Stimulated activated CD8-positive, alpha-beta memory T cell treated with anti-CD3 and anti-CD28 coated beads, Interleukin-12 subunit alpha, Interleukin-12 subunit beta, amount 100 ng/mL, for 1 hour (primary cell): ENCODE measurements at places on chromosomes 7 and 10.

- no peak for DNase-seq
Observed at GRCh38 chr10:119101366-119102098, 2.4 kb upstream of the DENND10 start.

DNA sequence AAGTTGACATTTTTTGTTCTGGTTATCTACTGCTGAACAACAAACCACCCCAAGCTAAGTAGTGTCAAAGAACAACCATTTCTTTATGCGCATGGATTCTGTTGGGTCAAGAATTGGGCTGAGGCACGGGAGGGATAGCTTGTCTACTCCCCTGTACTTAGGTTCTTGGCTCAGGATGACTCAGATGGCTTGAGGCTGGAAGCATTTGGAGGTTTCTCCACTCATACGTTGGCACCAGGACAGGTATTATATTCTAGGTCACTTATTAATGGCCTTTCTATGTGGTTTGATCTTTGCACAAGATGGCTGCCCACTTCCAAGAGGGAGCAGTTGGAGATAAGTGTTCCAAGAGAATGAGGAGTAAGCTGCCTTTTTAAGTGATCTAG, 11.8 kb upstream of the TFAM start:
- DNase-seq: no peak

DNA sequence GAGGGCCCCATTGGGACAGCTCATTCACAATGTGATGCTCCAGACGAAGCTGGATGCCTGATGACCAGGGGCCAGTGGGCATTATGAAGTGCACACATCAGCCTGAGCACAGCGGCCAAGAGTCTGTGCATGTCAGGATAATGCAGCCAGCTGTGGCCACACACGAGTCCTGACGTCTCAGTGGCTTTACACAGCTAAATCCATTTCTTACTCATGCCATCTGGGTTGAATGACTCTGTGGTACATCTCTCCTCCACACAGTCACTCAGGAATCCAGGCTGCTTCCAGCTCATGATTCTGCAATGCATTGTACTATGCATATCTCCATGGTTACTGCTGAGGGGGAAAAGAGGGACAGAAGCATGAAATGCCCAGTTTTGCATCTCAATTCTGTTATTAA, 123.6 kb downstream of the PRLHR start:
- no peak for DNase-seq

GRCh38 chr10:118712930-118713634, 41.7 kb downstream of the CACUL1 start:
- DNase-seq: no peak

GRCh38 chr10:129090618-129091366, 376.2 kb upstream of the MGMT start:
- no peak for DNase-seq

DNA sequence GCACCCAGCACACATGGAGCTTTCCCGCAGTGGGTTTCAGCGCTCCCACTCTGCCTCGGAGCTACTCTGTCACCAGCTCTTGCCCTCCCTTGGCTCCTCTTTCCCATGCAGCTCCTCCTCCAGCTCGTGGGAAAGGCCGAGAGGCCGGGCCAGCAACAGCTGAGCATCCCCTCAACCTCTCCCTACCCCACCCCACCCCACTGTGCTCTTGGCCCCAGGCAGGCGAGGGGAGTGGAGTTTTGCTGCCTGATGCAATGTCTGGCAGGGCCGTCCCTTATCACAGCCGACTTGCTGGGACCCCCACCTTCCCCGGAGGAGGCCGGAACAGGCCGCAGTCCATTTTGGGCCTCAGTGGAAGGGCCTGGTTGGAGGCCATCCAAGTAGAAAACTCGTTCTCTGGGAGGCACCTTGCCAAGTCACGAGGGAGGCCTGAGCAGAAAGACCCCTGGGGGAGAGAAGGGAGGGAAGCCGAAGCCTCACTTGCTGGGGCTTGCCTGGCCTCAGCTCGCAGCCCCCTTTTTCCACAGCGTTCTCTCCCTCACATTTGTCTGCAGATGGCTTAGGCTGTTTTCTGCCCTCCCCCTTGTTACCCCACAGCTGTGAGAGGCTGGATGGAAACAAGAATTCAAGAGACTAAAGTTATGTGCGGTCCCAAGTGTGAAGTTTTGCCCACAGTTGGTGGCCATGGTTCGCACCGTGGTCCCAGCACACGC, 35.3 kb downstream of the CHST3 start:
- DNase-seq: no peak

GRCh38 chr10:63554657-63555056, 33.5 kb downstream of the REEP3 start:
- peak; percentile 22 for DNase-seq
